HT1080 (cell line): ENCODE measurements at places on chromosomes 16 and 17.
A peak's percentile ranks its signal among the peaks of the same experiment; 100 is the strongest.

DNA sequence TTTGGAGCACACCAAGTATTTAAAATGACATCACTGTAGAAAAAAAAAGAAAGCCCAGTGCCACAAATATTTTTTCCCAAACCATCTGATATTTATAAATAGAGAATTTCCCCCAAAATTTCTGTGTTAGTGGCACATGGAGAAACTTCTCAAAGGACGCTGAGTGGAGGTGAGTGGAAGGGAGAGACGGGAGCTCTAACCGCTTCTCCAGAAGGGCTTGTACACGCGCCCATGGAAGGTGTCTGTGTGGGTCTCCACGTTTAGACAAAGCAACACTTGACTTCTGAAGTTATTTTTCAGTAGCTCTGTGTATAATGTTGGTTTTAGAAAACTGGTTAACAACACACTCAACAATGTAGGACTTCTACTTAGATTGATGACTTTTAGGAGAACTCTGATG is 1.0 kb downstream of the MYOCD start:
- DNase-seq = no peak

DNA sequence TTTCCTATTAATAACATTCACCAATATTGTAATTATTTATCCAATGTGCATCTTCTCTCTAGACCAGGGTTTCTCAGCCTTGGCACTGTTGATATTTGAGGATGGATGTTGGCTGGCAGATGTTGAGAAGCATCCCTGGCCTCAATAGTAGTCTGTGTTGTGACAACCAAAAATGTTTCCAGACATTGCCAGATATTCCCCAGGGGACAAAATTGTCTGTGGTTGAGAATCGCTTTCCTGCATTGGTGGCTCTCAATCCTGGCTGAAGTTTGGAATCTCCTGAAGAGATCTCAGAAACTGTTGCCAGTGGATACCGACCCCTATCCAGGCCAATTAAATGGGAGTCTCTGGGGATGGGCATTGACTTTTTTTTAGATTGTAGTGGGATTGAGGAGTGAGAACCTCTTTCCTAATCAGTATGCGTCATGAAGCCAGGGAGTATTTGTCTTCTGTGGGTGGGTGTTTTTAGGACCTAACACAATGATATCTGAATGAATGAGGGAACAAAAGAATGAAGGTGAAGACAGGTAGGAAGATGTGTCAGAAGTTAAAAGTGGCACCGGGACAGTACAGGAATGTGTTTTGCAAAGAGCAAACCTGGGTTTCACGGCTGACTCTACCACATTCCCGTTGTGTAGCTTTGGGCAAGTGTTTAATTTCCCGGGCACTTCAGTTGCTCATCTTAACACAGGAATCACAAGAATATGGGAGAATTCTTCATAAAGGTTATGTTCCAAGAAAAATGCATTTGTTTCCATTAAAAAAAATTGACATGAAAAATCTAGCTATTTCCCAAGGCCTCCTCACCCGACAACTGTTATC is 24.3 kb downstream of the HSD17B2 start:
- DNase-seq = no peak

DNA sequence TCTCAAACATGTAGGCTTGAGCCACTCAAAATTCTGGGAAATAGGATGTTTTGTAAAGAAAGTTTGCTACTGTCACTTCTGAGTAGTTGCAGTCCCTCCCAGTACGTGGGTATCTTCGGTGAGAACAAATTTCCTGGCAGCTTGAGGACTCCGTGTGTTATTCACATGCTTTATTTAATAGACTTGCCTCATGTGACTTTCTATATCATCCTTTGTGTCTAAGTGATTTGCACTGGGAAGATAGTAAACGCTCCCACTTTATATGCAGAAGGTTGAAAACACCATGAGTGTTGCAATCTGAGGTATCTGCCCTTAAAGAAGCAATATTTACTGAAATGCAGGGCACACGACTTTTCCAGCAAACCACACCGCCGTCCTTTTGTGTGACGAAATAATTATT is 643.7 kb downstream of the MAF start:
- no peak for DNase-seq

DNA sequence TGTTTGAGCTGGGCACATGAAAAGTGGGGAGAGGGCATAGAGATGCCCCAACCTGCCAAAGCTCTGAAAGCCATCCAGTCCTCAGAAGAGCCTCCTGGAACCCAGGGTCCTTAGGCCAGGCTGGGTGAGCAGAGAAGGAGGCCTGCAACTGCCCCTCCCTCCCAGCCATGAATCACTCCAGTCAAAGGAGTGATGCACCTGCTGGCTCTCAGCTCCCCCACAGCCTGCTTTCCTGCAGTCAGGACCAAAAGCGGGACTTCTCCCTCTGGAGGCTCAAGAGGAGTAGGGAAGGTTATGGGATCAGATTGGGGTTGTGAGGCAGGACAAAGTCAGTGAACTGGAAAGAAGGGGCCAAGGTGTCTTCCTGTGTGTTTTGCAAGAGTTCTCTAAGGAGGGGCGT is 145.6 kb downstream of the TMEM132E start:
- peak; percentile 10 for DNase-seq

DNA sequence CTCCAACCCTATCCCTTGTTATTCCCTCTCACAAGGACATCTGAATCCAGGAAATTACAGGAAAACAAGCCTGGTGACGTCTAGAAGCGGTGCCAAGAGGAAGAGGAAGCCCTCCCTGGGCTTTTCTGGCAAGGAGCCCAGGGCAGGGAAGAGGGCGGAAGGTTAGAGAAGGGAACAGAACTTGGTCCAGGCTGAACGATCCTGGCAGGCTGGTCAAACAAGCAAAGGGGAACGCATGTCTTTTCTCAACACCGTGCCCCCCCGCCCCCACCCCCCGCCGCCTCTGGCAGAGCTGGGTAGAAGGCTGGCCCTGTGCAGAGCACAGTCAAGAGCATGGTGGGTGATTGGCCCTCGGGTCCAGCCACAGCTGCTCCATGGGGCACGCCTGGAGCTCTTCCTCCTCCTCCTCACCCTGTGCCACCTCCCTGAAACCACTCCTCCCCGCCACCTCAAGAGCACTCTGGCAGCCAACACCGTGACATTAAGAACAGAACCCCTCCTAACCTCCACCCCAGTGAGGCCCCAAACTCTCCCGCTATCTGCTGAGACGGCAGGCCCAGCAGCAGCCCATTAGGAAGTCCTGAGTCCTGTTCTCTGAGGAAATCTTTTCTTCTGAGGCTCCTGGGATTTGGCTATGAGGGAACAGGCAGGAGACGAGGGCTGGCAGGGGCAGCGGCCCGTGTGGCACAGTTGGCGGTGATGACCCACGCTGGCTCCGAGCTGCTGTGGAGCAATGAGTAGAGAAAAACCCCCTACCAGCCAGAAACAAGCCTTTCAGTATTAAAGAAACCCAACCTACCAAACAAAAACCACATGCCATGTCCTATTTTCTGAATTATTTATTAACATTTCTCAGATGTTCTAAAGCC is 7.3 kb downstream of the C16orf86 start:
- DNase-seq = no peak

DNA sequence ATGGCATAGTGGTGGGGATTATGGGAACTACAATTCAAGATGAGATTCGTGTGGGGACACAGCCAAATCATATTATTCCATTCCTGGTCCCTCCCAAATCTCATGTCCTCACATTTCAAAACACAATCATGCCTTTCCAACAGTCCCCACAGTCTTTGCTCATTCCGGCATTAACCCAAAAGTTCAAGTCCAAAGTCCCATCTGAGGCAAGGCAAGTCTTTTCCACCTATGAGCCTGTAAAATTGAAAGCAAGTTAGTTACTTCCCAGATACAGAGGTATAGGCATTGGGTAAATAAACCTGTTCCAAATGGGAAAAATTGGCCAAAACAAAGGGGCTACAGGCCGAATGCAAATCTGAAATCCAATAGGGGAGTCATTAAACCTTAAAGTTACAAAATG is 1063.2 kb downstream of the CDH11 start:
- DNase-seq = no peak

DNA sequence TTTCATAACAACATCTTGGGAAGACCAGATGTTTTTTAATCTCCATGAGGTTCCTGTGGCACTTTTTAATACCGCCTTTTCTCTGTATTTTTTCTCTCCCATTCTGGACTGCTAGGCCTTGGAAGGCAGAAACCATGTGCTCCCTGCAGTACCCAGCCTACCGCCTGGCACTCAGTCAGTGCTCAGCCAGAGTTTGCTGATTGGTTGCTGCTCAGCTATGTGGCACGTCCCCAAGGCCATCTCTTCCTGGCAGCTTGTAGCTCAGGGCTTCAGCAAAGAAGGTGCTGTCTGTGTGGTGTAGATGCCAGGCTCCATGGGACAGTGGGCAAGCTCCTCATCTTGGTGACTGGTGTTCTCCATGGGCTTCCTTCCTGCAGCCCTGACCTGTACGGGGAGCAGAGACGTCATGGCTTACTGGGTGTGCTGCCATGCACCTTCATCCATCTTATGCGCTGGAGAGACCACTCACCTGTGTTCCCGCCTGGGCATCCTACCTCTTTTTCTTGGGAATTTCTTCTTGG is 86.7 kb downstream of the CLEC16A start:
- no peak for DNase-seq

- DNase-seq = no peak
Observed at GRCh38 chr17:80327518-80327917, 66.9 kb downstream of the RNF213 start.

DNA sequence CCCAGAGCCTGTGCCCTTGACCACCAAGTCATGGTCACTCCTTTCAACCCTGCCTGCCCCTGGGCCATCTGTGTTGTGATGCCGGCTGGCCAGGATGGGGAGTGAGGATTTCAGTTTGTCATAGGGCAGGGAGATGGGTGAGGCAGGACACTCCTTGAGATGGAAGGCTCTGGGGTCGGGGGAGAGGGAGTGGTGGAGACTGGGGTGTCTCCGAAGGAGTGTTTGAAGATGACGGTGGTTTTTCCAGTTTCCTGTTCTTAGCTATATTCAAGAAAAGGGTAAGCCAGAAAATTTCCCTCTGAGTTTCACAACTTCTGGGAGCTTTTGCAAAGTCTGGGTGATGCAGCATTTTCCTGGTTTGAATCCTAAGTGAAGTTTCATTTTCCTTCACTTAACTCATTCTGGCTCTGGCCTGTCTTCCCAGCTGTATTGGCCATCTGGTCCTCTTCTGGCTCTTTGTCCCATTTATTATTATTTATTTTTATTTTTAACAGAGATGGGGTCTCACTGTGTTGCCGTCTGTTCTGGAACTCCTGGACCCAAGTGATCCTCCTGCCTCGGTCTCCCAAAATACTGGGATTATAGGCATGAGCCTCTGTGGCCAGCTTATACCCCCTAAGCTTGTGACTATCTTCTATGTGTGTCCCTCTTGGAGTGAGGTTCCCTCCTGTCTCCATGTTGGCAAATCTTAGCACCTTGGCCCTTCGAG is 27.7 kb downstream of the ABCC1 start:
- DNase-seq = no peak

GRCh38 chr17:2459917-2460271 is 51.8 kb downstream of the METTL16 start:
- no peak for DNase-seq

DNA sequence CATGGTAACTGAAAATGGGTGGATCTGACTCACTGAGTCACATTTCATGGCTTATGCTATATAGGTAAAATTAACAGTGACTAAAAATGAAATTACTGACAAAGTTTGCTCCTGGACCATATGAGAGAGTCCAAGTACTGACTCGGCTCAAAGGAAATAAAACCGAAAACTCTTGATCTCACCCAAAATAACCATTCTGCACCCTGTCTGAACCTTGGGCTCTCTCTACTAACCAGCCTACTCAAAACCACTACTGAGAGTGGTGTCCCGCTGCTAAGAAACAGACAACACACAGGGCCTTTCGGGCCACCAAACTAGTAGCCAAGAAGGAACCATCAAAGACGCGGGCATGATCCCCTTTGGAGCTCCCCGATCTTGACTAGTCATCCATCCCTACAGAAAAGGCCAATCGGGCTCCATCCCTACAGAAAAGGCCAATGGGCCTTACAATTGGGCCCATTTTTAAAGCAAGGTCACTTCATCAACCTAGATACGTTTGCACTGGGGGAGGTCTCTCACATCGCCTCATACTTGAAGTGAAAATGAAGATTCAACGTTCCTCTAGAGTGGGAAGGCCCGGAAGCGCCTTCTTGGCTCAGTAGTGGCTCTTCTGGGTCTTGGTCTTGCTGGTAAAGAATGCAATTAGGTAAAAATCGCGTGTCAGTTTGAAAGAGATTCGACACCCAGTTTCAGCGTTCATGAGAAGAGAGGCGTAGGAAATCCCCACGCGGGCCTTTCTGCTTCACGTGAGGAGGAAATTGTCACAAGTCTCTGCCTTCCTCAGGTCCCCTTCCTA is 720 bp upstream of the ZPBP2 start:
- DNase-seq = no peak

DNA sequence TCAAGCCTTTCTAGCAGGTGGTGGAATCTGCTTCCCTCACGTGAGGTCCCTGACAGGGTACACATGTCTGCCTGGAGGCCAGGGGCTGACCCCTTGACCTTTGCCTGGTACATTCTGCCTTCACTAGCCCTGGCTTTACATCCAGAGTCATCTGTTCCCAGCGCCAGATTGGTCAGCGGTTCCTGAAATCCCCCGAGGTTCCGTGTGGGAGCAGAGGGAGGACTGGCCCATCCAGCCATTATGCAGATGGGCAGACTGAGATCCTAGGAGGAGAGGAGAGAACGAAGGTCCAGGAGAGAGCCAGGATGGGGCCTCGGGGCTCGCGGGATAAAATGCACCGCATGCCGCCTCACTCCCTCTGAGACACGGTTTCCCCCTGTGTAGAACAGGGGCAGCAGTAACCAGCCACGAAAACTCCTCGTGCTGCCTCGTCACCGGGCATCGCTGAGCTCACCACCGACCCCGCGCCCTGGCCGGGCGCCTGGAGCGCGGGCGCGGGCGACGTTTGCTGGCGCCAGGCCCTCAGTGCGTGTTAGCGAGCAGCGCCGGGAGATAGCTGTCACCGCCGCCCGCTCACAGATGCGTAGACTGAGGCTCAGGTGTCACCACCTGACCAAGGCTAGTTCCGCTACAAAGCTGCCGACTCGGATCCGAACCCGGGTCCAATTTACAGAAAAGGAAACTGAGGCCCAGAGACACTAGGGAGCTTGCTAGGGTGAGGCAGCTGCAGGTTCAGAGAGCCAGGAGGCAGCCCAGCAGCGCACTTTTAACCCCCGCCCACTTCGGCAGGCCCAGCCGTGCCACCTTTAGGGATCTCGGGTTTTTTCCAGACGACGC is 811 bp upstream of the MAP2K3 start:
- DNase-seq = no peak
